Psoas muscle (tissue), 8 donors: ENCODE measurements at places on chromosomes 13 and 19. TPM values are rescaled to one million over a fixed set of nuclear protein-coding genes. Genes with fewer than 3 reads are reported as not detected.

- H3K4me1 ChIP-seq: peaks cover 66% of the 10 kb centered on the region
- peak overlapping the region; percentile 37 for H3K27ac ChIP-seq
- H3K4me3 ChIP-seq: peak overlapping the region; percentile 31
- H3K27me3 ChIP-seq: no peaks in the 10 kb centered on the region
- DNase-seq: no peak
- peaks cover 27% of the 10 kb centered on the region for H3K36me3 ChIP-seq
Measured at GRCh38 chr13:106561551-106562170, 6.3 kb downstream of the ARGLU1 start.

- no peak for DNase-seq
- H3K4me3 ChIP-seq: no peak overlapping the region
- H3K36me3 ChIP-seq: no peaks in the 10 kb centered on the region
- H3K27me3 ChIP-seq: no peaks in the 10 kb centered on the region
- no peaks in the 10 kb centered on the region for H3K4me1 ChIP-seq
- no peak overlapping the region for H3K27ac ChIP-seq
Measured at GRCh38 chr13:78816592-78816991, 157.6 kb upstream of the OBI1 start.

DNA sequence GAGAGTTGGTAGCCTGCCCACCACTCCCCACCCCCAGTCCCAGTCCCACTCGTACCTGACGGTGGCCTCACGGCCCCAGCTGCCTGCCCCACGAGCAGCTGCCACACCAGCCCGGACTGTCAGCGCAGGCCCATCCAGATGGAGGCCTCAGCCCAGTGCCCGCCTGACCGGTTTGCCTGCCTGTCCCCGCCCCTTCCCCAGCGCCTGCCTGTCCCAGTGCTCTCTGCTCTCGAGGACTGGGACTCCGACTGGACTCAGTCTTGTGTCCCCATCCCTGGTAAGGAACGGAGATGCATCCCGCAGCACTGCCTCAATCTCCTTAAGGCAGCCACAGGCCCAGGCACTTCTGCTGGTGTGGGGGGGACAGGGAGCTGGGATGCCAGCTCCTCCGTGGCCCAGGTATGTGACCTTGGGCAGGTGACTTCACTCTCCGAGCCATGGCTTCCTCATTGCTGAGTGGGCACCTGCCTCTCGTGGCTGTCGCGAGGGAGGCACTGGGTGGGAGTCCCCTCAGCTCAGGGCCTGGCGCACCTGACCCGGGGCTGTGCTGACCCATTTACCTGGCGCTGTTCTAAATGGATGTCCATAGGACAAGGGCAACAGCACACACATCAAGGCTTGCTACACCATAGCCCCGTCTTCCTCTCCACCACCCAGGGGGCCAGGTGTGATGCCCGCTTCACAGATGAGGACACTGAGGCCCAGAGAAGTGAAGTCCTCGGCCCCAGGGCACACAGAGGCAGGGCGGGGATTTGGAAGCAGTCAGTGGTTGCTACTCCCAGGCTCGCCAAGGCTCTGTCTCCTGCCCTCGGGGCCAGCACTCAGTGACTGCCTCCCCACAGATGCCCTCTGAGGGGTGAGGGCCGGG is at the start of gene NKPD1:
Gene NKPD1 (minus strand): TSS at position 113 of the 868 bp plus-strand sequence. CDS start 832 bp downstream, outside the sequence.
- no peaks in the 10 kb centered on the region for H3K36me3 ChIP-seq
- no peak within 1 kb of the TSS for H3K27ac ChIP-seq
- peaks cover 3% of the 10 kb centered on the region for H3K27me3 ChIP-seq
- no peaks in the 10 kb centered on the region for H3K4me1 ChIP-seq
- DNase-seq: no peak
- H3K4me3 ChIP-seq: no peak within 1 kb of the TSS

- peaks cover 10% of the 10 kb centered on the region for H3K27me3 ChIP-seq
- no peaks in the 10 kb centered on the region for H3K36me3 ChIP-seq
- no peak for DNase-seq
- H3K27ac ChIP-seq: no peak overlapping the region
- peak overlapping the region; percentile 38 for H3K4me3 ChIP-seq
- H3K4me1 ChIP-seq: no peaks in the 10 kb centered on the region
Measured at GRCh38 chr13:101916108-101916774, 463.8 kb downstream of the ITGBL1 start.

DNA sequence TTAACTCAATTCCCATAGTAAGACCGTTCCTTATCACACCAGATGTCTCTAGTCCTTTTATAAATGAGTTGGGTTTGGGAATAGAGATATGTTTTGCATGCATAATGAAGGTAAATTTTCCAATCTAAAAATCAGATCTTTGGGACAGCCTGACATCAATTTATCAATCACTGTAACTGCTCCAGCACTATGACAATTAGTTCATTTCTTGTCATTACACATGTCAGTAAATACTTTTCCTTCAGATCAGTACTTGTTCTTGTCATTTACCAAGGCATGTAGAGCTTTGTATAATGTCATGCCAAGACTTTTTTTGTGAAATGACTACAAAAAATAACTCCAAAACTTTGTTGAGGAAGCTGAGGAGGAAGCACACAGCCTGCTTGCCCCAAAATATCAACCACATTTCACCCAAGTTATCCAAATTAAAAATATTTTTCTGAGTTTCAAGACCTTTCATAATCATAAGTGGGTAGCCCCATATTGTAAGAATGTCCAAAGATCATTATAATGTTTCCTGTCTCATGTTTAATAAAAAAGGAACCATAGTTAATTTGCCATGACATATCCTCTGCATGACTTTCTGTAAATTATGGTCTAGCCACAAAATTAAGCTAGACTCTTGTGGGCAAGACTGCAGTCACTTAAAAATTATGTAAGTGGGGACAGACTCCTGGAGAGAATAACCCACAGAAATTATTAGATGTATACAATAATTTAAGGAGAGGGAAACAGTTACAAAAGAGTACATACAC is 586.8 kb downstream of the TBC1D4 start:
- no peak for DNase-seq
- H3K4me1 ChIP-seq: no peaks in the 10 kb centered on the region
- no peaks in the 10 kb centered on the region for H3K27me3 ChIP-seq
- H3K27ac ChIP-seq: no peak overlapping the region
- no peak overlapping the region for H3K4me3 ChIP-seq

DNA sequence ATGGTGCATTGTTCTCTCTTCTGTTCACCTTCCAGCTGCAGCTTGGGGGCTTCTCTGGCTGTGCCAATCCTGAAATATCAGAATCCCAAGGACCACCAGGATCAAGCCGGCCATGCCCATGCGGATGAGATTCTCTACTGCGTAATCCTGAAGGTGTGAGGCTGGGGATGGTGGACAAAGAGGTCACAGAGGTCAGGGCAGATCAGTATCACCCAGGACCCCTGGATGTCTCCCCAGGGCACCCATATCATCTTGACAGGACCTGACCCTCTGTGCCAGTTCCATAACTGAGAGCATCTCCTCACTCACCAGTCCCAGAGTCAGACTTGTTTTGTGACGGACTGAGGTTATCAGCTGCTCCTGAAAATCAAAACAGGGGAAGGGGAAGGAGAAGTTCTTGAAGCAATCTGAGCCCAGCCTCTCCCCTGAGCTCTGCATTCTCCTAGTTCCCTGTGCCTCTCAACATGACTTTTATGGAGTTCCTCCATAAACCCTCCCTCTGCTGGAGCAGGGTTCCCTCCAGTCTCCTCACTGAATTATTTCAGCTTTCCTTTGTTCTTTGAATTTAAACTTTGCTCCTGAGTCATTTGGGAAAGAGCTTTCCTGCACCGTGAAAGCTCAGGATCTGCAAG is 5.5 kb downstream of the LILRA5 start:
- H3K27me3 ChIP-seq: no peaks in the 10 kb centered on the region
- no peak overlapping the region for H3K27ac ChIP-seq
- H3K4me3 ChIP-seq: no peak overlapping the region
- no peak for DNase-seq
- H3K36me3 ChIP-seq: no peaks in the 10 kb centered on the region
- no peaks in the 10 kb centered on the region for H3K4me1 ChIP-seq

GRCh38 chr19:49832556-49832955 is 14.5 kb downstream of the MED25 start:
- H3K27ac ChIP-seq: peak overlapping the region; percentile 89
- H3K4me1 ChIP-seq: peaks cover 31% of the 10 kb centered on the region
- no peak overlapping the region for H3K4me3 ChIP-seq
- DNase-seq: no peak
- no peaks in the 10 kb centered on the region for H3K27me3 ChIP-seq

Gene CYP2A6
- total RNA-seq: not detected

DNA sequence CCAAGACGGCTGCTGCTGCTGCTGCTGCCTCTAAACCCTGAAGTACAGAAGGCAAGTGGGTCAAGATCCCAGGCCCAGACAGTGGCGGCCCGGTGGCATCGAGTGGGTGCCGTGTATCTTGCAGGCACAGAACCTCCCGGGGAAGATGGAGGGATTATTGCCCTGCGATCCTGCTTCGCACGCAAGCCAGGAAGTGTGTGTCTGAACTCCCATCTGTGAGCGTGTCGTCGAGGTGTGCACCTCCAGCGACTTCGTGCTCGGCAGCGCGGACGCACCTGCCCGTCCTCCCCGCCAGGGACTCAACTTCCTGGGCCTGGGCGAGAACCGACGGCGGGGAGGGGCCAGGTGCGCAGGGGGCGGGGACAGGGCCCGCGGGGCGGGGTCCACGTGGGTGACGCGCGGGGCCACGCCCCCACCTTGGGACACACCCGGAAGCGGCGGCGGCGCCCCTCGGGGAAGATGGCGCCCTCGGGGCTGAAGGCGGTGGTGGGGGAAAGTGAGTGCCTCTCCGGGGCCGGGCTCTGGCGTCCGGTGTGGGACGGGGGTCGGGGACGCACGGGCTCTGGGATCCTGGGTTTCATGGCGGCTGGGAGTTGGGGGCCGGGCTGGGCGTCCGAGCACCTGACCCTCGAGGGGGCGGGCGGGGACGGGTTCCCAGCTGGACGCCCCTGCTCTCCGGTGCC is at the start of gene STXBP2:
Gene STXBP2 (plus strand): TSS at position 420 of the 683 bp plus-strand sequence. CDS start 40 bp downstream, at position 460.
- peak; percentile 73 for DNase-seq
- peak within 1 kb of the TSS; percentile 30 for H3K27ac ChIP-seq
- H3K27me3 ChIP-seq: peaks cover 32% of the 10 kb centered on the region
- H3K4me1 ChIP-seq: no peaks in the 10 kb centered on the region

Gene SBK3
- 2.2 TPM for total RNA-seq

GRCh38 chr19:11197291-11198174 is at the start of gene KANK2:
Gene KANK2, minus strand, starts transcription at chr19:11197545. Its CDS starts 3,034 bp downstream, at chr19:11194511.
- peak within 1 kb of the TSS; percentile 76 for H3K4me3 ChIP-seq
- peak within 1 kb of the TSS; percentile 84 for H3K27ac ChIP-seq
- peaks cover 16% of the 10 kb centered on the region for H3K4me1 ChIP-seq
- no peaks in the 10 kb centered on the region for H3K36me3 ChIP-seq
- peak; percentile 86 for DNase-seq

DNA sequence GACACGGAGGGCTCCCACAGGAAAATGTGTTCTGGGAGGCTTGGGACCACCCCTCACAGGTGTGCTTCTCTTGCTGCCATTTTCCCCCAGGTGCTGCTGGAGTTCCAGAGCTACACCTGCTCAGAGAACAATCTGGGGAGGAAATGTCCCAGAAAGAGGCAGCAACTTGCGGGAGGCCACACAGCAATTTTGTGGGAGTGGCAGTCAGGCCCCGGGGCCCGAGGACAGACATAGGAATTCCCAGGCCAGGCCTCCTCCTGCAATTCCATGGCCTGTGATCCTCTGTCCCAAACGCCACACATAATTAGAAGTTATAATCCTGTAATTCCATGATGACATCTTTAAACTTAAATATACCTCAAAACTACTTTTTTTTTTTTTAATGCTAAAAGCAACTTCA is 1.8 kb downstream of the RHPN2 start:
- no peaks in the 10 kb centered on the region for H3K4me1 ChIP-seq
- DNase-seq: no peak
- H3K27ac ChIP-seq: no peak overlapping the region
- no peaks in the 10 kb centered on the region for H3K36me3 ChIP-seq
- H3K27me3 ChIP-seq: peaks cover 11% of the 10 kb centered on the region
- no peak overlapping the region for H3K4me3 ChIP-seq

- peaks cover 3% of the 10 kb centered on the region for H3K36me3 ChIP-seq
- no peaks in the 10 kb centered on the region for H3K4me1 ChIP-seq
- no peak overlapping the region for H3K27ac ChIP-seq
- DNase-seq: no peak
Measured at GRCh38 chr19:17524651-17525050, 13.2 kb downstream of the PGLS start.

GRCh38 chr19:17538684-17539237 is 16.7 kb upstream of the COLGALT1 start:
- peaks cover 6% of the 10 kb centered on the region for H3K4me1 ChIP-seq
- peak overlapping the region; percentile 67 for H3K4me3 ChIP-seq
- no peaks in the 10 kb centered on the region for H3K36me3 ChIP-seq
- H3K27ac ChIP-seq: no peak overlapping the region
- DNase-seq: no peak
- H3K27me3 ChIP-seq: no peaks in the 10 kb centered on the region

GRCh38 chr19:35165200-35166058 is 10.9 kb downstream of the FXYD5 start:
- no peak overlapping the region for H3K4me3 ChIP-seq
- peaks cover 3% of the 10 kb centered on the region for H3K36me3 ChIP-seq
- H3K27ac ChIP-seq: no peak overlapping the region
- H3K4me1 ChIP-seq: no peaks in the 10 kb centered on the region

Gene CBY2
- total RNA-seq: not detected

Gene TMEM38A
- total RNA-seq: 184 TPM

DNA sequence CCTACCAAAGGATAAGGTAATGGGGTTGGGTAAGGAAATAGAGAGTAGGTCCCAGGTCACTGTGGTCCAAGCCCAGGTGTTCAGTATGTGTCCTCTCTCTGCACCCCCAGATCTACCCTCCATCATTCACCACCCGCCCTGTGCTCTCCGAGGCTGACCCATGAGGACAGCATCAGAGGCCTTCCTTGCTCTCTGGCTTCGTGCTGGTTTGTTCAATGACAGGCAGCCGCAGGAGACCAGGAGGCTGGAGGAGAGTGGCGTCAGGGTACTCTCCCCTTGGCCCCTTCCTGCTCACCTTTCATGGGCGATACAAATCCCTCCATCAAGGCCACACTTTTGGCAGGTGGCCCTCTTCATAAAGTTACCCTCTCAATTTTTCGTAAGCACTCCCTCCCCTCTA is 1.7 kb downstream of the TUBA3C start:
- H3K27me3 ChIP-seq: no peaks in the 10 kb centered on the region
- no peaks in the 10 kb centered on the region for H3K36me3 ChIP-seq
- no peaks in the 10 kb centered on the region for H3K4me1 ChIP-seq
- DNase-seq: no peak
- no peak overlapping the region for H3K27ac ChIP-seq

GRCh38 chr13:42047561-42048341 is 697 bp upstream of the DGKH start:
- no peaks in the 10 kb centered on the region for H3K36me3 ChIP-seq
- H3K27me3 ChIP-seq: no peaks in the 10 kb centered on the region
- peak overlapping the region; percentile 78 for H3K27ac ChIP-seq
- peaks cover 11% of the 10 kb centered on the region for H3K4me1 ChIP-seq

GRCh38 chr19:6501740-6502648 is at the start of gene TUBB4A:
Gene TUBB4A, minus strand, starts transcription at chr19:6502309. Its CDS starts 97 bp downstream, at chr19:6502212.
- H3K4me3 ChIP-seq: peak within 1 kb of the TSS; percentile 58
- no peaks in the 10 kb centered on the region for H3K27me3 ChIP-seq
- H3K4me1 ChIP-seq: no peaks in the 10 kb centered on the region
- H3K27ac ChIP-seq: no peak within 1 kb of the TSS

GRCh38 chr19:42942187-42942789 is 5.3 kb upstream of the PSG7 start:
- no peak overlapping the region for H3K4me3 ChIP-seq
- no peaks in the 10 kb centered on the region for H3K36me3 ChIP-seq
- H3K4me1 ChIP-seq: no peaks in the 10 kb centered on the region
- DNase-seq: no peak
